ENCODE measurements at places on chromosomes 4 and X.

- peak; percentile 18 for DNase-seq
These were observed 101.0 kb downstream of the GATB start for GRCh38 chr4:151659601-151660364.

DNA sequence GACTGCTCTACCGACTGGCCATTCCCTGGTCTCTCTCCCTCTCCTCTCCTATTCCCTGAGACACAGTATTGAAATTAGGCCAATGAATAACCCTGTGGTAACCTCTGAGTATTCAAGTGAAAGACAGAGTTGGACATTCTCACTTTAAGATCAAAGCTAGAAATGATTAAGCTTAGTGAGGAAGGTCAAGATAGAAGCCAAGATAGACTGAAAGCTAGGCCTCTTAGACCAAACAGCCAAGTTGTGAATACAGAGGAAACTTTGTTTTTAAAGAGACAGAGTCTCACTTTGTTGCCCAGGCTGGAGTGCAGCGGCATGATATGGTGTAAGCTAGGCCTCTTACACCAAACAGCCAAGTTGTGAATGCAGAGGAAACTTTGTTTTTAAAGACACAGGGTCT lies 64.6 kb downstream of the KDM6A start:
- no peak for DNase-seq

GRCh38 chr4:153326513-153326912 lies 18.0 kb upstream of the MND1 start:
- DNase-seq = no peak

- DNase-seq = no peak
These were observed 59.7 kb downstream of the LRRC66 start for GRCh38 chr4:51960486-51960885.

GRCh38 chr4:101184668-101185067 lies 162.7 kb downstream of the PPP3CA start:
- no peak for DNase-seq

DNA sequence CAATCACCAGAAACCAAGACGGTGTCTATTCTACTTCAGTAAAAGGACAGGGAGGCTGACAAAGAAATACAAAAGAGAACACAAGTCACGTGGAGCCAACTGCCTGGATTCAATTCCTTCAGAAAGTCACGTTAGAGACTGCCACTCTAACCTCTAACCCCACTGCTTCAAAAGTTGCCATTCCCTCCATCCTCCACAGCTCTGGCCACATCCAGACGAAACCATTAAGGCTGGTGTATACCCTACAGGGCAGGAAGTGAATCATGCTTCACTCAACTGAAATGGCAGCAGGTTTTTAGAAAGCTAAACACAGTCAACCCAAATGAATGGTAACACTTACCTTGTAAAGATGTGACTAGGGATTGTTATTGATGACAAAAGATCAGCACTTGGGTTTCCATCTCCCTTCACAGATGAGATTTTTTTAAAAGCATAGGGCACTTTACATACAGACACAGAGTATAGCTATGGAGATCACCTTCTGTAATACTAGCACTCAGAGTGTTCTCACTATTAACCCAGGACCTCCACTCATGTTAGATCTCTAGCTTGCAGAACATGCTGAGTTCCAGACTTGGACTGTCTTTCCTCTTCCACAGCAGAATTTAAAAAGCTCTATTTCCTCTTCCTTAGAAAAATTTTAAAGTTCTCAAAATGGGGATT lies 37.4 kb downstream of the MAML3 start:
- DNase-seq = no peak

- no peak for DNase-seq
These were observed 14.2 kb downstream of the FLNA start for GRCh38 chrX:154360155-154360713.

DNA sequence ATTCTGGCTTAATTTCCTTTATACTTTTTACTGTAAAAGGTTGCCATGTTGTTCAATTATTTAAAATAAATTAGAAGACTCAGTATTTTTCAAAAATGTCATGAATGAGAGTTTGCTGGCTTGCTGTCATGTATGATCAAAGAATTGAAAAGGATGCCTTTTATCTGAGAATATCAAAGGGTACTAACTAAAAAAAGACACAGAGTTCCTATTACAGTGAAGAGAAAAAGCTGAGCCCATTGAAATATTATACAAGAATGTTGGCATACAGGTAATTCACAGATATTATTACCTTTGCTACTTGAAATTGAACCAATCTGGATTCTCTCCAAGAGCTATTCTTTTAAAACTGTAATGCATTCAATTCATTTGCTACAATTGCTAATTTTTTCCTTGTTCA lies 200.0 kb downstream of the PPP3CA start:
- DNase-seq = no peak

- DNase-seq = no peak
These were observed 58.5 kb downstream of the ARHGAP10 start for GRCh38 chr4:147790412-147790811.

GRCh38 chr4:88725986-88726385 lies 28.4 kb upstream of the NAP1L5 start:
- DNase-seq = no peak

- peak; percentile 54 for DNase-seq
These were observed 10.1 kb downstream of the PITX2 start for GRCh38 chr4:110612631-110613269.

- no peak for DNase-seq
These were observed 46.7 kb downstream of the LARP1B start for GRCh38 chr4:128107766-128108165.

GRCh38 chr4:40143926-40144508 lies 52.8 kb upstream of the RHOH start:
- DNase-seq = no peak

DNA sequence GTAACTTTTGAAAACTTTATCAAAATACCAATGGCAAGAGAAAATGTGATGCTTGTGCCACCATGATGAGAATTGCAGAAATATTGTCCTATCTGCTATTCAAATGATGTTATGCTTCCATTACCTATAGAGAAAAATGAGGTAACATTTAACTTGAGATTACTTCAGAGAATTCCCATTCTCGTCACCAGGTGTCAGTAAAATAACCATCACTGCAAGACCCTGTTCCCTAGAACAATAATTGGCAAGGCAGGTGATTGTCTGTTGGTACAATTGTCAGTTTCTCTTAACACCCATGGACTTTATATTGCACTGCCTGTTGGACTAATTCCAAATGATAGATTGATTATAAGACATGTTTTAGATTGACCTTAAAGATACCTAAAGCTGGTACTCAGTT lies 179.9 kb downstream of the GABRG1 start:
- DNase-seq = no peak

DNA sequence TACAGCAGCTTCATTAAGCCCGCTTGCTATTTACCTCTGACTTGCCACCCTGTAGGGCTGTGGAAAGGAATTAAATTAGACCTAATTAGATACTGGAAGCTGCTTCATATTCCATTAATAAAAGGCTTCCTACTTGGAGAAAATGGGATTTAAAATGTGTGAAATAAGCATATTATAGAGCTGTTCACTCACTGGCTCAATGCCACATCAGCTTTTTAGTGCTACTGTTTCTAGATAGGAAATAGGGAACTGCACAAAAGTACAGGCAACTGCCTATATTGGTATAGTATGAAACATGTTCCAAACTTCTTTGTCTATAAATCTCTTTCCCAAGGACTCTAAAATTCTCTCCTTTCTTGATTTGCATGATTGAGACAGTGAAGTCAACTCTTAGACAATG lies 407.9 kb upstream of the AADAT start:
- peak; percentile 2 for DNase-seq

DNA sequence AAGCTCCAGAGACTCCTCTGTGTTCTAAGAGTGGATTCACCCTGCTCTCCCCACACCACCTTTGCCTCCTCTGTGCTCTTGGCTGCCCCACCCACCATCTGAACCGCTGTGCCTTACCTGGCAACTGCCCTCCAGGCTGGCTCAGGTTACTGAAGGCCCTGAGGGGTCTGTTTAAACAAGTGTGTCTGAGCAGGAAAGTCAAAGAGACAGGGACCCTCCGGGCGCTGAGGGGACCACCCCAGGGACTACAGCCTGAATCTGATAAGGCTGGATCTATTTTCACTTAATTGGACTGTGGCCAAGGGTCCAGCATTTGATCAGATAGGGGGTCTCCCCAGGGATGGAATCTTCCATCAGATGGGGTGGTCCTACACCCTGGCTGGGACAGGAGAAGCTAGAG lies 10.4 kb upstream of the MSX1 start:
- DNase-seq = no peak

DNA sequence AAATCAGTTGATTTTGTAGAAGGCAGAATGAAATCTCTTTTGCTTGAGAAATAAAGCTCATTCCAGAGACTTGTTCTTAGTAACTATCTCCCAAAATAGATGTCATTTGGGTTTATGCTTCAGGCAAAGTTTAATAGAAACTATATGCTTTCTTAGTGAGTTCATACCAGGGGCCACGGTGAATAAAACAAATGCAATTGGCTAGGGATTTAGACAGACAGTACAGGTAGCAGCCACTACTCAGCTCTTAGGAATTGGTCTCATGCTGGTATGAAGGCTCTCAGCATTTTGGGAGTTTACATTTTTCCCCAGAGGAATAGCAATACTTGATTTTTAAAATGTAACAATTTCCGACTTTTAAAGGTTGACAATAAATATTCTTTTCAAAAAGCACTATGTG lies 27.0 kb downstream of the GYPA start:
- DNase-seq = no peak

GRCh38 chr4:111952688-111953087 lies 192.6 kb upstream of the FAM241A start:
- no peak for DNase-seq

DNA sequence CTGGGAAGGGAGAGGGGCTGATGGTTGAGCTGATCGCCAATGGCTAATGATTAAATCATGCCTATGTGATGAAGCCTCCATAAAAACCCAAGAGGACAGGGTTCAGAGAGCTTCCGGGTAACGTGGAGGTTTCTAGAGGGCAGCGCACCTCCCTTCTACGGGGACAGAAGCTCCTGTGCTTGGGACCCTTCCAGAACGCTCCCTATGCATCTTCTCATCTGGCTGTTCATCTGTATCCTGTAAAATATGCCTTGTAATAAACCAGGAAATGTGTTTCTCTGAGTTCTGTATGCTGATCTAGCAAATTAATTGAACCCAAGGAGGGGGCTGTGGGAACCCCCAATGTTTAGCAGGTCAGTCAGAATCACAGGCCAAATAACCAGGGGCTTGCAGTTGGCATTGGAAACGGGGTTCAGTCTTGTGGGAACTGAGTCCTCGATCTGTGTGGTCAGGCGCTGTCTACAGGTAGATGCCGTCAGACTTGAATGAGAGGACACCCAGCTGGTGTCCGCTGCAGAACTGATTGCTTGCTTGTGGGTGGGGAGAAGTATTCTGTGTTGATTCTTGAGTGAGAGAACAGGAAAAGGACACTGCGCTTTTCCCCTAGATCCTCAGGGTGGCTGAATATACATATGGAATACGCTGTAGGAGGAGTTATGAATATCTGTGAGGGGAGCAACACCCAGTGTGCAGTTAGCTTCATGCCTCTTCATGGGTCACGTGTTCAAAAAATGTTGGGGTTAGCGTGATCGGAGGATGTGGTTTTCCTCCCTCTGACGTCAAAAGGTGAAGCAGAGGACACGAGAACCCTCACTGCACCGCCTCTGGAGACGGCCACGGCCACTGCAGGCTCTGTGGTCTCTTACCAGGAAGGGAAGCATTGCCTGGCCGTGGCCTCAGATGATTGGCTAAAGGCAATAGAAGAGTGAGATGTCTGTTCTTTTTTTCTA lies 29.2 kb downstream of the HTT-AS start:
- no peak for DNase-seq

DNA sequence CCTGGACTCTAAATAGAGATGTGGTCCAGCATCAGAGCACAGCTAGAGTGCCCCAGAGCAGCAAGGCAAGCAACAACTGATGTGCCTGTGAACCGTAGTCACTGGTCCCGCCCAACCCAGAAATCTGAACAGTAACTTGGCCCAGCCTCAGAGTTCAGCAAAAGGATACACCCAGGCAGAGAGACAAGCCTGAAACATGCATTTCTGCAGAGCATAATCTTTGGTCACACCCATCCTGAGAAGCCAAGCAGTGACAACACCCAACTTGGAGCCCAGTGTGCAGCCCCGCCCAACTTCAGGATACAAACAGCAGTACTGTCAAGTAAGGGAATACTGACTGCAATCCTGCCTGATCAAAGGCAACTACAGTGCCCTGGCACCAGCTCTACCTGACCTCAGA lies 78.9 kb downstream of the CCDC160 start:
- no peak for DNase-seq

DNA sequence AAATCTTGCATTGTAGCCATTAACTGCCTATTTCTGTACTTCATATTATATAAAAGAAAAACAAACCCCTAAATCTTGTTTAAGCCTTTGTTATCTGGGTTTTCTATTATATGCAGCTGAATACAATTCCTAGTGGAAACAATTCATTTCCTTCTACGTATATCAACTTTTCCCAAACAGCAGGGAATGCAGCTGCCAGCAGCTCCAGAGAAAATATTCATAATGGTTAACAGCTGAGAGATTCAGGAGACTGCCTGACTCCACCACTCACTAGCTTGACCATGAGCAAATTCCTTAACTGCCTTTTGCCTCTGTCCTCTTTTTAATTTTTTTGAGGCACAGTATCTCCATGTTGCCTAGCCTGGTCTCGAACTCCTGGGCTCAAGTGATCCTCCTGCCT lies 146.2 kb downstream of the SPATA18 start:
- no peak for DNase-seq

- no peak for DNase-seq
These were observed 252.6 kb downstream of the NDST4 start for GRCh38 chr4:114860786-114861185.

DNA sequence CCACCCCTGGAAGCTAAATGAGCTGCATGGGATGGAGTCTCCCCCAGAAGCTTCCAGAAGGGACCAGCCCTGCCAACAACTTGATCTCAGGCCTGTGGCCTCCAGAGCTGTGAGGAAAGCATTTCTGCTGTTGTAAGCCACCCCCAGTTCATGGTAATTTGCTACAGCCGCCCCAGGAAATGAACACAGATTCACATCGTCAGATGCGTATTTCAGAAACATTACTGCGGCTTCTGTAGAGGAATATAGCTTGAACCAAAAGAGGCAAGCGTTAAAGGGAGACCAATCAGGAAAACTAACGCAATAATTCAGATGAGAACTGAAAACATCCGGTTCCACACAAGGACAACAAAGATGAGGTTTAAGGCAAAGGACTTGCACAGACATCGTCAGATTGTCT lies 128.4 kb upstream of the TBL1X start:
- DNase-seq = no peak

GRCh38 chrX:156003486-156004185 lies 6.1 kb downstream of the IL9R start:
- DNase-seq = no peak

DNA sequence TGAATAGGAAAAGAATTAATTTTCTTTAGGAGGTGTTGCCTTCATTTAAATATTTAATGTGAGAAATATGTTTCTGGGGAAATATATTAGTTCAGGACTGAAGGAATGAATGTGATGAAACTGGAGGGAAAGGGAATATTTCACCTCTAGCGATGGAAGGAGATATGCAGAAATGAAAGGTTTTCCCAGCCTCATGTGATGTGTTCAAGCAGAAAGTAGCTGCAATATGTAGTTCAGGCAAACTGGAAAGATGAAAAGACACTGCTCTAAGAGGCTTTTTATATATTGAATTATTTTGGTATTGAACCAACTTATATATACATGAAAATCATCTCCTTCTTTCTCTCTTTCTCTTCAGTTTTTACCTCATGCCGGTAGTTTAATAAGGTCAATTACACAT lies 3.4 kb downstream of the GRID2 start:
- no peak for DNase-seq

- no peak for DNase-seq
These were observed 325.6 kb downstream of the ARHGAP10 start for GRCh38 chr4:148057516-148057915.

GRCh38 chr4:3124070-3124767 lies 49.7 kb downstream of the HTT start:
- DNase-seq = no peak

- no peak for DNase-seq
These were observed 103.5 kb downstream of the GPC3 start for GRCh38 chrX:133881893-133882292.

Measured in right kidney (tissue), 9 donors.